ENCODE measurements at places on chromosomes 3 and 15.

GRCh38 chr15:52727815-52728214, 48.6 kb upstream of the ATOSA start:
- DNase-seq = no peak

- DNase-seq = no peak
Measured at GRCh38 chr15:74995779-74996765, 709 bp downstream of the SCAMP5 start.

DNA sequence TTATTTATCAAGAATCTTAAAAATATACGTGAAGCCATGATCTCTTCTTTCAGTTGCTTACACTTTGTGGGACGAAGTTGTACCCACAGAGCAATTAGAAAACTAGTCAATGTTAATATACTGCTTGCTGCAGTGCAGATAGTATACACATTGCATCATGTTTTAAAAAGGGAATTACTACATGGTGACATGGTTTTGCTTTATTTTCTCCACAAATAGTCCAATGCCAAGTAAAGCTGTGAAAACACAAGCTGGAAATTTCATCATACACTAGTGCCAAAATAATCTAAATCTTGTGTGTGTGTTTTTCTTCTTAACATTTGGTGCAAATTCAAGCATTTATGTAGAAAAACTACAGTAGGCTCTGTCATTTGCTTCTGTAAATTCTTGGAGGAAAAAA, 233.0 kb downstream of the EPHA3 start:
- no peak for DNase-seq

GRCh38 chr3:51585197-51585596, 46.7 kb downstream of the RAD54L2 start:
- DNase-seq = no peak

DNA sequence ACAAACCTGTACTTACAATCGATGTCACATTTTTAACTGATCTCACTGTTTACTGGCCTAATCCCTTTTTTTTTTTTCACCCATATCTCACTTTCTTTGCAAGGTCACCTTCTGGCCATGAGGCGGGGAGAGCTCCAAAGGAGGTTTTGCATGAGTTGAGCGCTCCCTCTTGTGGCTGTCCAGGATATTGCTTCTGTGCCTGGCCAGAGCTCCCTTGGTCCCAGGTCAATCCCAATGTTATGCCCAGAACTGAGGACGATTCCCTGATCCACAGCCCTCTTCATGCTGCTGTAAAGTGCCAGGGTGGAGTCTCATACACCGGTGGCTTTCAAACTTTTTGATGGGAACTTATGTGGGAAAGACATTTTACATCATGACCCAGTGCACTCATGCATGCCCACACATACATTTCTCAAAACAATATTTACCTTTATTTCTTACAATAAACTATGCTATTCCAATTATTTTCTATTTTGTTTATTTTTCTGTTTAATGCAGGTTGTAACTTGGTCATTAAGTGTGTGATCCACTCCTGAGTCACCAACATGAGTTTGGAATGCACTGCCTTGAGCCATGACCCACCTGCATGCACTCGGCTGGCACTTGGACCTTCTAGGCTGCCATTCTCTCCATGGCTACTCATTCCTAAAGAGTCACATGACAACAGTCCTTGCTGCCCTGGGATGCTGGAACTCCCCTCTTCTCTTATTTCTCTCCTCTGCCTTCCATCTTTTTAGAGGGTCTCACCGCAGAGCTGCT, 9.6 kb upstream of the SST start:
- DNase-seq = peak; percentile 78

- DNase-seq = peak; percentile 60
Measured at GRCh38 chr3:56855856-56856512, 54.2 kb upstream of the ARHGEF3 start.
